ENCODE measurements at places on chromosomes 16 and 17.

- no peak for DNase-seq
Measured at GRCh38 chr16:72094266-72094610, 591 bp downstream of the DHX38 start.

- no peak for DNase-seq
Measured at GRCh38 chr16:55325080-55325447, 1.1 kb downstream of the IRX6 start.

GRCh38 chr16:10935226-10935915 is 6.9 kb downstream of the DEXI start:
- DNase-seq: no peak

GRCh38 chr16:2769675-2770056 is 7.4 kb downstream of the ELOB start:
- no peak for DNase-seq

- no peak for DNase-seq
Measured at GRCh38 chr17:36503456-36504155, 17.1 kb downstream of the ZNHIT3 start.

GRCh38 chr17:76720211-76720610 is 6.2 kb downstream of the JMJD6 start:
- no peak for DNase-seq

- DNase-seq: no peak
Measured at GRCh38 chr16:55746081-55746480, 86.8 kb downstream of the CES1 start.

DNA sequence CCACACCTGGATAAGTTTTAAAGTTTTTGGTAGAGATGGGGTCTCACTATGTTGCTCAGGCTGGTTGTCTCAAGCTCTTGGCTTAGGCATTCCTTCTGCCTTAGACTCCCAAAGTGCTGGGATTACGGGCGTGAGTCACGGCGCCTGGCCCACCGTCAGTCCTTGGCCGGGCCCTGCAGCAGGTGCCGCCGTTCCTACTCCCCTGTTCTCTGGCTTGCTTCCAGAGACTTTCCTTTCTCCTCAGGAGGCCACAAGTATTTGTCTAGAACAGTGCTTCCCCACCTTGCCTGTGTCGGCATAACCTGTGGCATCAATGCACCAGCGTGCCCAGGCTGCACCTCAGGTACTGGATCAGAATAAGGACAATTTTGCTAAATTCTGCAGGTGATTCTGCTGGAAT is 3.0 kb upstream of the MGAT5B start:
- no peak for DNase-seq

GRCh38 chr16:78100112-78100467 is 636 bp downstream of the WWOX start:
- DNase-seq: no peak

GRCh38 chr17:29051194-29051593 is 8.3 kb downstream of the PIPOX start:
- no peak for DNase-seq

DNA sequence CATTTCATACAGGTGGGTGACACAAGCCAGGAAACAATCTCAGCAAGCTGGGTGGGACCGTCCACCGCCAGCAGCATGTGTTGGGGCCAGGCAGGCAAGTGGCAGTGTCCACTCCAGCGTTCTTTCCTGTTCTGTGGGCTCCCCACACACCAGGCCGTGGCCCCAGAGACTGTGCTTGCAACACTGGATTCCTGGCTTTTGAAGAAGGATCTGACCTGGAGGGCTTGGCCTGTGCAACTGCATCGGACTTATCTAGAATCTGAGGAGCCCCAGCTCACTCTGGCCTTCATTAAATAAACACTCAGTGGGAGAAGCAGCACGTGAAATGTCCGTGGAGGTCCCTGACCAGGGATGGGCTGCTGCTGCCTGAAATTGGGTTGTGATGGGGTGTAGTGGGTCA is 3.2 kb downstream of the KSR1 start:
- no peak for DNase-seq

GRCh38 chr16:90026135-90026534 is 6.9 kb upstream of the DBNDD1 start:
- no peak for DNase-seq

GRCh38 chr17:28343491-28343932 is 8.0 kb downstream of the TNFAIP1 start:
- DNase-seq: no peak
